ENCODE measurements at places on chromosomes 3 and 15.

DNA sequence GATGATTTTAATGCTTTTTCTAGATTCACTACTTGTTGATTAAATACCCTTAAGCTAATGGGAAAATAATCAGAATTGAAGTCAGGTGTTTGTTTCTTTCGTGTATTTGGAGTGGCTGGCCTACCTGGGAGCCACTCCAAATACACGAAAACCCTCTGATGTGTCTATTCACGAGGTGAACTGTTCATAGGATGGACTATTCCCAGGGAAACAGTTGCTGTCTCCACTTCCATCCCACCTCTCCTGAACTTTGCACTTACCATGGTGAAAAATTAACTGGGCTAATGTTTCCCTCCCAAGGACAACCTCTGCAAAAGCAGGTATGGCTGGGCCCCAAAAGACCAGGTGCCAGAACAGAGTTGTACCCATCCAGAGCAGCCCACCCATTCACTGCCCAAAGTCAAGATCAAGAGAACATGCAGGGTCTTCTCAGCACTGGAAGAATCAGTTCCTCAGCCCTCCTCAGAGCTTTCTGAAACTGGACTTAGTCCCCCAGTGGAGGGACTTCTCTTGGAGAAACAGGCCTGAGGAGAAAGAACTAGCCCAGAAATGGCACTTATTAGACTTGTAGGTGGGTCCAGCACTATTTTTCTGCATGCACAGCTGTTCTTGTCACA, 2.9 kb upstream of the SMAD3 start:
- no peak for DNase-seq

DNA sequence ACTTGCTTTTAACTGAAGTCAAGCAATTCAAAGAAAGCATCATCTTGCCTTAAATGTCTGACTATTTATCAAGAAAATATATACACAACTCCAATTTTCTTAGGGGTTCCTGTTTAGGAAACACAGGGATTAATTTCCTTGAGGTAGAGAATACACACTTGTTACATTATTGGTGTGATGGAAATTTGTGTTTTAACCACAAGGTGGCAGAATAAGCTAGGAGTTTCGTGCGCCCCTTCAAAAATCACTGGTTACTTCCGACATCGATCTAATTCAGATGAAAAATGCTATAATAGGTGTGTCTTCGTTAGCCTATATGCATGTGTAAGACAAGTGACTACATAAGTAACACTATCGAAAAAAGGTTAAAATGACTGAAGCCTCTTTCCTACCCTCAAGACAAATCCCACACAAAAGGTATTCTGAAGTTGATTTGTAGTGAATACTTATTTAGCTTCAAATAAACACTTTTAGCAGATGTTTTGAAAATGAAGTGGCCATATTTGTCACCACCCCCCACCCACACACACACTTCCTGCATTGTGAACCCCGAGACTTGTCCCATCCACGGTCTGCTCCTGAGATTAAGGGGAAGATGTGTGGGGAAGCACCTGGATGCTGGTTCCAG, 246.5 kb downstream of the ROBO1 start:
- no peak for DNase-seq

- DNase-seq = no peak
Measured at GRCh38 chr3:37986479-37987314, 3.9 kb upstream of the VILL start.

GRCh38 chr3:190959077-190959476, 96.6 kb upstream of the GMNC start:
- no peak for DNase-seq

DNA sequence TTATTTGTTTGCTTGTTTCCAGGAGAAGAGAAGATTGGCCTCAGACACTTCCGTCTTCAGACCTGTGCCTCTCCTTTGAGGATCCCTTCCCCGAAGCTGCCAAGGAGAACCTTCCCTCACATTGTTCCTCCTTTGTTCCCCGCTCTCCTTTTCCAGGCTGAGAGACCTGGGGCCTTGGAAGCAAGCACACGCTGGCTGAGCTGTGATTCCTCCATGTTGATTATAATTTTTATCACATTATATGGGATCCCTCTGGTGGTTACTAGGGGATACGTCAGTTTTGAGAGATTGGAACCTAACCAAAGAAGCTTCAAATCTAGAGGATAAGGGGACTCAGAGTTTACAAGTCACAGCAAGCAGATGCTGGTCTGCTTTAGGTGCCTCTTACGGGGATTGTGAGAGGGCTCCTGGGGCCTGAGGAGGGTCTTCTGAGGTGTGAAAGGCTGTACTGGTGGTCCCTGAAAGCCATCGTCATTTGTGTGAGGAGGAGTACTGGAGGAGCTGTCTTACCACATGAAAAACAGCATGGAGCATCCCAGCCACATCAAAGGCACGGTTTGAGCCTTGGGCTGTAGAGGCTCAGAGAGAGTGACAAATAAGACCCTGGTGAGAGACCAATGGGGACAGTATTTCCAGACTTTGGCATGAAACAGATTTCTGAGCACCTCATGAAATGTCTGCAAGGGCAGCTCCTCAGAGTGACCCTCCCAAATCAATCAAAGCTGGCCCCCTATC, 760.1 kb upstream of the CFAP20DC start:
- DNase-seq = no peak

DNA sequence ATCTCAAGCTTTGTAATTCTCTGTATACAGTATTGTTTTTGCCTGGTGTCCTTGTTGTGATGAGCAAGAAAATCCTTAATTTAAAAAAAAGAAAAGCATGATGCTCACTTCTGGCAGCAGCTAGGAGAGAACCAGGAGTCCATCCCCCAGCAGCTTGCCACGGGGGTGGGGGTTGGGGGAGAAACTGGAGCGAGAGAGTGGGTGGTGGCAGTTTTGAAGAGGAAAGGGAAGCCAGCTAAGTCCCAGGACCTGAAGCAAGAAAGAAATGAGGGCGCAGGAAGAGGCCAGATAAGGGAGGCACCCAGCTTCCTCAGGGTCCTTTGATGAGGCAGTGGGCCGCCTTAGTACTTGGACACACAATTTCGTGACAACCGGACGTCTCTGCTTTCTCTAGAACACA, 23.5 kb downstream of the CHAC1 start:
- no peak for DNase-seq

DNA sequence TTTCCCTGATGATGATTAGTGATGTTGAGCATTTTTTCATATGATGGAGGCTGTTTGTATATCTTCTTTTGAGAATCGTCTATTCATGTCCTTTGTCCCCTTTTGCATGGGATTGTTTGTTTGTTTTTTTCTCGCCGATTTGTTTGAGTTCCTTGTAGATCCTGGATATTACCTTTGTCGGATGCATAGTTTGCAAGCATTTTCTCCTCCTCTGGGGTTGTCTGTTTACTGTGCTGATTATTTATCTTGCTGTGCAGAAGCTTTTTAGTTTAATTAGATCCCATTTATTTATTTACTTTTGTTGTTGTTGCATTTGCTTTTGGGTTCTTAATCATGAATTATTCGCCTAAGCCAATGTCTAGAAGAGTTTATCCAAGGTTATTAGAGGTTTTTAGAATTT, 232.8 kb downstream of the XXYLT1 start:
- DNase-seq = no peak

GRCh38 chr15:79595306-79595705, 163.2 kb downstream of the MINAR1 start:
- no peak for DNase-seq

DNA sequence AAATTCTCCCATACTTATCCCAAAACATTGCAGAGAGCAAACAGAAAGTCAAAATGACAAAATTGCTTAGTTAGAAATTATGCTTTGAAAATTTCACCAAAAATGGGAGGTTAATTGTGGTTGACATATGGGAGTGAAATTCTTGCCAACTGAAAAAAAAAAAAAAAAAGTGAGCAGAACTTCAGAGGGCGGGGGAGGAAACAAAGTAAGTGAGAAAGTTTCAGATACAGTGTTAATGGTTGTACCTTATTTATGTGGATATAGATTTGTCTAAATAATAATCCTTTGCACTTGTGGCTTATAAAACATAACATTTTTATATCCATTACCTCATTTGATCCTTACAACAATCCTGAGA, 91.5 kb upstream of the RAP2B start:
- no peak for DNase-seq

DNA sequence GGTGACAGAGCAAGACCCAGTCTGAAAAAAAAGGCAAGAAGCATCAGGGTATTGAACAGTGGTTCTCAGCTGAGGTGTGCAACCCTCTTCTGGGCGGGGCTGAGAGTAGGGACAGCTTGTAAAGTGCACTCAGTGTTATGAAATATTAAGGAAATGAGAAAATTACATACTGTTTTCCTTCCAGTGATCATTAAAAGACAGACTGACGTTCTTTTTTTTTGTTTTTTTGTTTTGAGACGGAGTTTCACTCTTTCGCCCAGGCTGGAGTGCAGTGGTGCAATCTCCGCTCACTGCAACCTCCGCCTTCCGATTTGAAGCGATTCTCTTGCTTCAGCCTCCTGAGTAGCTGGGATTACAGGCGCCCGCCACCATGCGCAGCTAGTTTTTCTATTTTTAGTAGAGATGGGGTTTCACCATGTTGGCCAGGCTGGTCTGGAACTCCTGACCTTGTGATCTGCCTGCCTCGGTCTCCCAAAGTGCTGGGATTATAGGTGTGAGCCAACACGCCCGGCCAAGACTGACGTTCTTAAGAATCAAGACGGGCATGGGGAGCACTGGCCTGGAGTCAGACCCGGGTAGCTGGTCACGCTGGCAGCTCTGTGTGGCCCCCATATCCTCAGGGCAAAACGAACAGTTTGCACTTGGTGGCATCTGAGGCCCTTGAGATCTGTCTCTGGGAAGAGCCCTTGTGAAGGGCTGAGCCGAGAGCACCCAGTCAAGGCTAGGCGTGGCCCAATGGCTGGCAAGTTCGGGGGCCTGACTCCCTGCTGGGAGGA, 11.4 kb downstream of the MAN2A2 start:
- DNase-seq = no peak

GRCh38 chr3:121462565-121462964, 83.2 kb downstream of the POLQ start:
- DNase-seq = no peak

GRCh38 chr3:187518207-187518606, 150.0 kb downstream of the RTP4 start:
- DNase-seq = no peak

DNA sequence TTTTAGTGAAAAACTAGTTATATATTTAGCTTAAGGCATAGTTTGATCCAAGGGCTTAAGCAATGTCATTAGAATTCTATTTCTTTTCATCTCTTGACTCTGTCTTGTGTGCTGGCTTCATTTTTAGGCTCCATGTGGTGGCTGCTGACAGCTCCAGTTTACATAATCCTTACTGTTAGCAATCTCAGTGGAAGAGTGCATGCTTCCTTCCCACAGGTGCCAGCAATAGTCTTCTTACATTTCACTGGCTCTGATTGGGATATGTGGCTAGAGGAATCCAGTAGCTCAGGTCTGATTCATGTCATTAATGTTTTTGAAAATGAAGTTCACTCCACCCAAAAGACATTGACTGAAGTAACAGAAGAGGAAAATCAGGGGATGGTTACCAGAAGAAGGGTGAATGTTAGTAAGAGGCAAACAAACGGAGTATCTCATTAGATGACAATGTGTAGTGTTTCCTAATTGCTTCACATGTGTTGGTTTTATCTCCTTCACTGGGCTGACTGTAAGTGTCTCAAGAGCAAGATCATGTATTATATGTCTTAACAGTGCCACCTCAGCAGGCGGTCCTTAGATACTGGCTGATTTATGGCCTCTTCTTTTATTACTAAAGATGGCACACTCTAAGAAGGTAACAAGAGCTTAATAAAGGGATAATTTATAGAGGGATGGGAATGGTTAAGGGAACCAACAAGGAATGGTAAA, 25.6 kb upstream of the TCF12 start:
- no peak for DNase-seq

GRCh38 chr15:65903296-65904073, 34.2 kb downstream of the RAB11A start:
- no peak for DNase-seq

DNA sequence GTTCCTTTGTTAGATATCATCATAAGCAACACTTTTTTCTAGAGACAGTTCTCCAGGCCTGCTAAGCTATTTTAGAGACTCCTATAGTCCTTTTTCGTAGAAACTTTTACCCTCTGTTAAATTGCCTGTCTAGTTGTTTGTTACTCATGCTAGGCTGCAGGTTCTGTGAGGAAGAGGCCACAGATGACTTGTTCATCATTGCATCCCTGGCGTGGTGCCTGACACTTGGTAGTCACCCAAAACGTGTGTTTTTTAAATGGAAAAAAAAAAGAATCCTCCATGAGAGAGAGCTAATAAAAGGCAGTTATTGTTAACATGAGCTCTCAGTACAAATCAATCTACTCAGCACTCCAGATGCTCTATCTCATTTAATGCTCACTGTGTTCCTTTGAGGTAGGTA, 35.1 kb downstream of the CCDC54 start:
- DNase-seq = no peak

DNA sequence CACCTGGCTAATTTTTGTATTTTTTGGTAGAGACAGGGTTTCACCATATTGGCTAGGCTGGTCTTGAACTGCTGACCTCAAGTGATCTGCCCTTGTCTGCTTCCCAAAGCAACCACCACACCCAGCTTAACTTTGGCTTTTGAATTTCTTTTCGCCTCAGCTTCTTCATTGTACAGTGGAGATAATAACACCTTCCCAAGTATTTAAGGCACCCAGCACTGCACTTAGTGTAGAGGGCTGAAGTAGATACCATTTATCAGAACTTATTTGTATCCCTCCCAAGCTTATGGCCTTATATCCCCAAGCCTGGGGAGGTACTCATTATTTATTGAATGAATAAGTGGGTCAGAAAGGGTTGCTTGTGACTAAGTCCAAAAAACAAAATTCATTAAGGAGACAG, 2.3 kb downstream of the SQOR start:
- no peak for DNase-seq

GRCh38 chr3:73805435-73805834, 180.7 kb upstream of the PDZRN3 start:
- no peak for DNase-seq

- no peak for DNase-seq
Measured at GRCh38 chr3:177676947-177677587, 479.8 kb upstream of the TBL1XR1 start.

- DNase-seq = no peak
Measured at GRCh38 chr15:57160823-57161560, 215.3 kb upstream of the CGNL1 start.

DNA sequence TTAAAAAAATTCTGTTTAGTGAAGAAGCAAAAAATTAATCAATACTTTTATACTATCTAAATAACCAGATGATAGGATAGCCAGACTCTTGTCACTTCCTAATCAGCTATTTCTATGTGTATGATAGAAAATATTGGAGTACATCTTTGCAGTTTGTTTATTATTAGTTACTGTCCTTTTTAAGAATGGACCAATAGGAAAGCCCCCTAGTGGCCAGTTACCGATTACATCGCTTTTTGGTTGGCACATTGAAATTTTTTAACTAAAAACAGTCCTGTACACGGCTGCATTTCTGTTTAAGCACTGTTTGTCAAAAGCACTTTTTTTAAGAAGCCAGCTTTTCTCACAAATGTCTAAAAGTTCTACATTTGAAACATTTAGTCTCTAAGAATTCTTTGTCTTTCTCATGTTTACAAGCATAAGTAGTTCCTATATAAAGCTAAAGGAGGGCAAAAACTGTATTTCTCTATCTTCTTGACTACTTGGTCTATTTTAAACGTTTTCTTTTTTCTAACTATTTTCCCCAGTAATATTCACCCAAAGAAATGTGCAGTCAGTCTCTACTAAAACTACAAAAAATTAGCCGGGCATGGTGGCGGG, 253.2 kb upstream of the LRTM1 start:
- DNase-seq = no peak

- DNase-seq = no peak
Measured at GRCh38 chr15:57665939-57666338, 40.6 kb upstream of the POLR2M start.

GRCh38 chr3:535566-536416, 339.2 kb downstream of the CHL1 start:
- DNase-seq = no peak
